ENCODE measurements at places on chromosomes 11 and 22. TPM values are rescaled to one million over a fixed set of nuclear protein-coding genes. Genes with fewer than 3 reads are reported as not detected.

- no peak for DNase-seq
Observed at GRCh38 chr11:91641153-91641552, 583.5 kb upstream of the FAT3 start.

GRCh38 chr22:16783930-16784354 lies 41.3 kb downstream of the XKR3 start:
- DNase-seq = no peak

DNA sequence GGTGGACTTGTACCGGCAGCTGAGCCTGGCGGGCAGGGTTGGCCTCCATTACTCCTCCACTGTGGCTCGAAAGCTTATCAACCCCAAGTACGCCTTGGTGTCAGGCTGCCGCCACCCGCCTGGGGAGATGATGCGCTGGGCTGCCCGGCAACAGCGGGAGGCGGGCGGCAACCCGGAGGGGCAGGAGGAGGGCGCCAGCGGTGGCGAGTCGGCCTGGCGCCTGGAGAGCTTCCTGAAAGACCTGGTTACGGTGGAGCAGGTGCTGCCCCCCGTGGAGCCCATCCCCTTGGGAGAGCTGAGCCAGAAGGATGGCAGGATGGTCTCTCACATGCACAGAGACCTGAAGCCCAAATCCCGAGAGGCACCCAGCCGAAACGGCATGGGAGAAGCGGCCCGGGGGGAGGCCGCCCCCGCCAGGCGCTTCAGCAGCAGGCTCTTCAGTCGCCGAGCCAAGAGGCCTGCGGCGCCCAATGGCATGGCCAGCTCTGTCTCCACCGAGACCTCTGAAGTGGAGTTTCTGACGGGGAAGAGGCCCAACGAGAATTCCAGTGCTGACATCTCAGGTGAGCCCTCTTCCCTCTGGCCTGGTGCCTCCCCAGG lies 26.7 kb downstream of the FAM83F start:
- no peak for DNase-seq

The OR51E2 gene
- not detected for total RNA-seq

- no peak for DNase-seq
Observed at GRCh38 chr11:33942954-33943353, 51.1 kb upstream of the LMO2 start.

Measured in left lung (tissue), 14 donors.